ENCODE measurements at places on chromosomes 4 and X.
A peak's percentile ranks its signal among the peaks of the same experiment; 100 is the strongest.

- DNase-seq, result no peak
Measured at GRCh38 chr4:17316566-17316965, 195.3 kb downstream of the QDPR start.

DNA sequence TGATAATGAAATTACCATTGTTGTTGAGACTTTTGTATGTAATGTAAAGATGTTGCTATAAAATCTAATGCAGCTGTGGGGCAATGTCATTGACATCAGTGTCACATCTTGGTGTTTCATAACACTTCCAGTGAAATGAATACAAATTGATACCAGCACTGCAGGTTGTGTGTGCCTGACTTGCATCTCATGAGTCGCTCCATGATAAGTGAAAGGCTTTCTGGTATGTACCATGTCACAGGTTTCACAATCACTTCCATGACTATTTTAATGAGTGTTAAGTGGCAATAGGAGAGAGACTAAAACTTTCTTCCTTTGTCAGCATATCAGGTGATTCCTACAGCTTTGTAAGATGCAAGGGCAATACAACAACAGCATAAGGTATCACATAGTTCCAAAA, 94.4 kb downstream of the ABCB7 start:
- no peak for DNase-seq

DNA sequence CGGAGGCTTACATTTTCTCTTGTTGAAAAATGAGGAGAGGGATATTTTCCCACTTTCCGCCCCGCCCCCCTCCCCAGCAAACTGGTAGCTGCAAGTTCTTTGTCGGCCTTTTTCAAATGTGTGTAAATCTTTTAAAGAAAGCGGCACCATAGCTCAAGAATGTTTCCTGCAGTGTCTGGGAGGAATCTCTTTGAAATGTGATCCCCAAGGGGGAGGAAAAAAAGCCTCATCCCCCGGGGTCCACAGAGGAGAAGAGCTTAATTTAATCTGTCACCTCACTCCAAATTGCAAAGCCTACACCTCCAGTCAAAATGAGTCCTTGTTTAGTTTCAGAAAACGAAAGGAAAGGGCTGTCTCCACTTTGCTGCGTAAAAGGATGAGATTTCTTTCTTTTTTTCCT, 34.8 kb downstream of the ASMT start:
- no peak for DNase-seq

- DNase-seq, result peak; percentile 80
Measured at GRCh38 chr4:88341227-88342192, 37.1 kb upstream of the HERC6 start.

DNA sequence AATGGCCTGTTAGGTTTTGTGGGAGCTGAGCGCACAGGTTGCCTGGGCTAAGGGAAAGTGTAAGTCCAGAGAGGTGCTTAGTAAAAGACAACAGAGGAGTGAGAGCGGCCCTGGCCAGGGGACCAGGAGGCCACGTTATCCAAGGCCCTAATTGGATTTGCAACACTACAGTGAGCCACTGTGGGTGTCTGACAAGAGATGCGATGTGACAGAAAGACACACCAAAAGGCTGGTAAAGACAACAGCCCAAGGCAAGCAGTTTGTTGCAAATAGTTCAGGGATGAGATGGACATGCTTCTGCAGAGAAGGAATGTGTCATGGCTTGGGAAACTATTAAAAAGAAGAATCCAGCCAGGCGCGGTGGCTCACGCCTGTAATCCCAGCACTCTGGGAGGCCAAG, 162.7 kb upstream of the KIT start:
- no peak for DNase-seq

- no peak for DNase-seq
Measured at GRCh38 chrX:130771230-130771629, 131.8 kb downstream of the ENOX2 start.

DNA sequence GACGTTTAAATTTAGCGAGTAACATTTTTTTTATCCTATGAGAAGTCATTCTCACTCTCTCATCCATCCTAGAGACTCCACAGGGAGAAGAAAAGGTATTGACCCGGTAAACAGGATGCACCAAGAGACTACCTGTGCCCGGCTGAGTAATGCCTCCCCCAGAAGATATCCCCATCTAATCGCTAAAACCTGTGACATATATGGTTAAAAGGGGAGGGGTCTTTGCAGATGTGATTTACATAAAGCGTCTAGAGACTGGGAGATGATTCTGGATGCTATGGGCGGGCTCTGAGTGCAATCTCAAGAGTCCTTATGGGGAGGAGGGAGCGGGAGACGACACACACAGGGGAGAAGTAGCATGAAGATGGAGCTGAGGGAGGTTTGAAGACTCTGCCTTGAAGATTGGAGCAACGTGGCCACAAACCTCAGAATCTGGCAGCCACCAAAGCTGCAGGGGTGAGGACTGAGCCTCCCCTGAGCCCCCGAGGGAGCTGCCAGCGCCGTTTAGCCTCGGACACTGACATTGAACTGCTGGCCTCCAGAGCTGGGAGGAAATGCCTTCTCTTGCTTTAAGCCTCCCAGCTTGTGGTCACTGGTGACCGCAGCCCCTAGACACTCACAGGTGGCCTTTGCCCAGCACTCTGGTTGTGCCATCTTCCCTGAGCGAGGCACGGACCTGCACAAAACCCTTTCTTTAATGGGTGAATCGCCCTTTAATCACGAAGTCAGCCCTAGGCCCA, 11.2 kb downstream of the ABLIM2 start:
- no peak for DNase-seq

GRCh38 chrX:48459483-48459882, 10.6 kb downstream of the SLC38A5 start:
- no peak for DNase-seq

GRCh38 chr4:55181010-55182005, 55.9 kb upstream of the KDR start:
- DNase-seq, result no peak

DNA sequence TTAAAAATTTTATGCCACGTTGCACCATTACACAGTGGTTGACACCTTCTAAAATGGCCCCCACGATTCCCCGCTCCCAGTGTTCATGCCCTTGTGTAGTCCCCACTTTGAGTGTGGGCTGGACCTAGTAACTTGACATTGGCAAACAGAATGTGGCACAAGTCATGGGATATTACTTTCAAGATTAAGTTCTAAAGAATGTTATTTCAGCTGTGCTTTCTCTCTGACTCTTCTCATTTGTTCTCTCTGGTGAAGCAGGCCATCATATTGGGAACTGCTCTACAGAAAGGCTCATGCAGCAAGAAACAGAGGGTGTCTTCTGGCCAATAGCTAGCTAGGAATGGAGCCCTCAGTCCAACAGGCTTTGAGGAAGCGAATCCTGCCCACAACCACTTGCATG, 67.1 kb downstream of the ATXN3L start:
- no peak for DNase-seq

DNA sequence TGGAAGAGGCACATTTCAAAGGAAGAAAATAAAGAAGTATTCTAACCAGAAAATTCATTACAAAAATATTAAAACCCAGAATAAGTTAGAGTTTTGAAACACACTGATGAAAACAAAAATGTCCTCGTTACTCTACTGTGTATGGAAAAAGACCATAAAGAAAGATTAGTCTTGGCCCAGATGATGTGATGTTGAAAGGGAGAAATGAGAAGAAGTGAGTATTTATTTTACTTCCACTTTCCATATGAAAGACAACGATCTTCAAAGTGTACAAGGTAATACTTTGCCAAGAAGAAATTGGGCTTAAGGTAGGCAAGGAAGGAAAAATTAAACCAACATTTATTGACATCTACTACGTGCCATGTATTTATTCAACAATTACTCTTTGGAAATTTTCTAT, 48.6 kb upstream of the EMCN start:
- DNase-seq, result no peak

DNA sequence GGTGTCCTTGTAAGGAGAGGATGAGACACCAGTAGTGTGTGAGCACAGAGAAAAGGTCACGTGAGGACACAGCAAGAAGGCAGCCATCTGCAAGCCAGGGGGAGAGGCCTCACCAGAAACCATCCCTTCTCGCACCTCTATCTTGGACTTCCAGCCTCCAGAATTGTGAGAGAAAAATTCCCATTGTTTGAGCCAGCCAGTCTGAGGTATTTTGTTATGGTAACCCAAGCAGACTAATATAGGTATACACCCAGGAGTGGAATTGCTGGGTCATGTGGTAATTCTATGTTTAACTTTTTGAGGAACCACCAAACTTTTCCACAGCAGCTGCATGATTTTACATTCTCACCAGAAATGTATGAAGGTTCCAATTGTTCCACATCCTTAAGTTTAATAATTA, 25.6 kb downstream of the ZDHHC9 start:
- DNase-seq, result no peak

- DNase-seq, result no peak
Measured at GRCh38 chrX:138858951-138859350, 147.4 kb upstream of the FGF13 start.

DNA sequence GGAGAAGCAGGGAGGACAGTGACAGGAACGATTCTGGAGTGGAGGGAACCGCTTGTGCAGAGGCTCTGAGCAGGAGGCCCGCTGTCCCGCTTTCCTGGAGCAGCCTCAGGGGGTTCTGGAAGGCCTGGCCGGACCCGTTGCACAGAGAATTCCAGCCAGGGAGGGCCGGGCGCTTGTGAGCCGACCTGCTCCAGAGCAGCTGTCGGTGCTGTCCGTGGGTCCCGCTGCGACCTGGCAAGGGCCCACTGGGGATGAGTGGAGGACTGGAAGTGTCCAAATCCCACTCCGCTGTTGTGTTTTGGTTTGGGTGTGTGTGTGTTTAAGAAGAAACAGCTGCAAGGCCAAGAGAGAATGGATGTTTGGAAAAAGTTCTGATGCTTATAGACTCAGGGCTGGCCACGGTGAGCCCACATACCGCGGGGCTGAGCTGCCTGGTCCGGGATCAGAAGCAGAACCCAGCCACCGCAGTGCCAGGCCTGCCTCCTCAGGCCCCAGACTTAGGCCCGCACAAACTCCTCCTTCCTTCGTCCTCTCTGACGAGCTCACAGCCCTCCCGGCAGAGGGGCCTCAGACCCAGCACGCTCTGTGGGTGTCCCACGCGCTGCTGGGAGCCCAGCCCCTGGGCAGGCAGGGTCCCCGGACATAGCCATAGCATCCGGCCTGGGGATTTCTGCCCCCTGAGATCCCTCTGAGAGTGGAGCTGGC, 73.9 kb downstream of the HTRA3 start:
- no peak for DNase-seq

DNA sequence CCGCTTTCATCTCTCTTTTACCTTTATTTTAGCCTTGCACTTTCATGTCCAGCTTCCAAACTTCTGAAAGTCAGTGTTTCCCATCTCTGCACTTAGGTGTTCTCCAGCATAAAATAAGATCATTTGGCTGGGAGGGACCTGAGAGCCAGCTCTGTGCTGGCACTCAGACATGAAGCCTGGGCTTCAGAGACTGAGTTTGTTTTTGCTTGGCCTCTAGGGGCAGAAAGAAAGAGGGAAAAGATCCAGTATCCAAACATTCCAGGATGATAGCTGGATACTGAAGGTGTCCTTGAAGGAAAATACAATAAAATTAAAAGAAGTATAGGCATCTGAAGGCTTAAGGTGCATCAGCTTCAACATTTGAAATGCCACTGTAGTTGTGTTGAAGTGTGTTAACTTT, 202.4 kb upstream of the ZIC3 start:
- DNase-seq, result no peak

- no peak for DNase-seq
Measured at GRCh38 chr4:31360786-31361185, 640.6 kb downstream of the PCDH7 start.

- DNase-seq, result no peak
Measured at GRCh38 chrX:32280921-32281320, 930.4 kb downstream of the DMD start.

- DNase-seq, result no peak
Measured at GRCh38 chrX:135974279-135974856, 580 bp upstream of the MMGT1 start.

DNA sequence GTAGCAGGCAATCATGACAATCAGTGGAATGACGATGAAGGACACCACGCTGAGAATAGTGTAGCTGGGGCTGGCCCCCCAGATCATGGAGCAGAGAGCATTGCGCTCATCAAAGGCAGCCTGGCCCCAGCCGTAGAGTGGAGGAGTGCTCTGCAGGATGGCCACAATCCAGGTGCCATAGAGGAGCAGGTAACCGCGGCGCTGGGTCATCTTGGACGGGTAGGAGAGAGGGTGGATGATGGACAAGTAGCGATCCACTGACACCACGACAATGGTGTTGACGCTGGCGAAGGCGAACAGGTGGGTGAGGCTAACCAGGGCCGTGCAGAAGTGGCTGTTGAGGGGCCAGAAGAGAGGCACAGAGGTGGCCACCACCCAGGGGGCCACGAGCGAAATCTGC, 2.8 kb downstream of the GPR101 start:
- no peak for DNase-seq

DNA sequence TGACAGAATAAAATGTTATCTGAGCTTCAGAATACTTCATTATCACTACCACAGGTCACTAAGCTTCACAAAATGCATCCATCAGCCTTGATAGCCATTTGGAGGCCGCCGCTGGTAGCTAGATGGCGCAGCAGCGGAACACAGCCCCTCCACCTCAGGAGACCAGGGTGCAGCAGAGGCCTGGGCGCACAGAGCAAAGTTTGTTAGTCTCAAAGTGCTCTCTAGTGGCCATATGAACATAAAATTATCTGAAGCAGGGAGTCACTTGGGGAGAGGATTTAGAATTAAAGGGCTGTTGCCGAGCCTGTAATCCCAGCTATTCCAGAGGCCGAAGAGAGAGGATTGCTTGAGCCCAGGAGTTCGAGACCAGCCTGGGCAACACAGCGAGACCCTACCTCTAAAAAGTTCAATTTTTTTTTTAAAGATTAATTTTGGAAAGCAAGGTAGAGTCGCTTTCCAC, 8.1 kb upstream of the DCTD start:
- peak; percentile 24 for DNase-seq

DNA sequence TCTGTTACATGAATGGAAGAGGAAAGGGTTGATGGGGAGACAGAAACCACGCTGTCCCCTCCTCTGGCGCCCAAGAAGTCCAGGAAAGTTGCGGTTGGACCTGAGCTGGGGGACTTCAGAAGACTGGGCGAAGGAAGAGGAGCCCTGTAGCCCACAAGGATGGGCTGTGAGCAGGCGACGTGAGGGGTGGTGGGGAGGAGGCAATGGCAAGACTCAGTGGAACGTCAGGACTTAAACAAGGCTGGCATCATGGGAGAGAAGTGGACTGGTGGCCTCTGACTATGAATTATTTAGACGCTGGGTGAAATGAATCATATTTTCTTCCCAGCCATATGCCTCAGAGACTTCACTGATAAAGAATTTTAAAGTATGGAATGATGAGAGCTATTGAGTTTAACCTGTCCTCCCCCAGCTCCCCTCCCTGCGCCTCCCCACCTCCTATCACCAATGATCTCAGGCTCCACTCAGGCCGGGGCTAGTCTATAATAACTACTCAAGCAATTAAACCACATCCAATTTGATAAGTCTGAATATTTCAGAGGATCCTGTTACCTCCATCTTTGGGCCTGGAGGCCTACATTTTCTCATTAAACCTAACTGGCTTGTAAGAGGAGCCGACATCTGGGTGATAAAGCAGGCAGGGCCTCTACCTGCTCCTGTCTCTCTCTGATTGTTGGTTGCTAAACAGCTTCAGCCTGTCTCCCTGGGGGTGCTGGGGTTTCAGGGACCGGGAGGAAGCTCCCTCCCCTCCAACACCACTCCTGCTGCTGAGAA, 63.6 kb downstream of the SMIM20 start:
- DNase-seq, result no peak

- no peak for DNase-seq
Measured at GRCh38 chrX:23904096-23904495, 3.6 kb downstream of the APOO start.

- no peak for DNase-seq
Measured at GRCh38 chr4:26766141-26766540, 94.5 kb upstream of the STIM2 start.

- DNase-seq, result no peak
Measured at GRCh38 chr4:165922747-165923146, 49.7 kb downstream of the TLL1 start.

GRCh38 chr4:15677507-15677988, 4.1 kb upstream of the FAM200B start:
- no peak for DNase-seq

All from RWPE1 (cell line).